ENCODE measurements at places on chromosomes 1 and 21.
A peak's percentile ranks its signal among the peaks of the same experiment; 100 is the strongest.

- no peaks in the 10 kb centered on the region for H3K4me1 ChIP-seq
- H3K27ac ChIP-seq: no peak overlapping the region
- DNase-seq: no peak
- H3K4me3 ChIP-seq: no peak overlapping the region
- H3K36me3 ChIP-seq: no peaks in the 10 kb centered on the region
Observed at GRCh38 chr21:42503711-42504110, 7.7 kb upstream of the RSPH1 start.

DNA sequence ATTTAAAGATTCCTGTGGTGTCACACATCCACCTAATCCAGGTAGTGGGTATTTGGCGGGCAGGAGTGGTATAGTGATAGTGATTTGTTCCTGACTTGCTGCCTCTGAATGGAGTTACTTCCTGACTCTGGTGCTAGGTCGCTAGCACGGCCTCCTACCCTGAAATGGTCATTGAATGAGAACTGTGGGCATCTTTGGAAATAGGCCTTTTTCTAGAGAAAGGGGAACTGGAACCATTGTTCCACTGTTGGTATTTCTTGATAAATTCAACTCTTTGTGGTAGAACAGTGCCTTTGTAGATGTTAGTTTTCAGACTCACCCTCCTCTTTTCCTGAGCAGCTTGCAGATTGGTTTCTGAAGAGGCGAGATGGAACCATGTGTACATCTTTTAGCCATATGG lies 1.5 kb downstream of the QSOX1 start:
- peak overlapping the region; percentile 94 for H3K4me3 ChIP-seq
- H3K27me3 ChIP-seq: no peaks in the 10 kb centered on the region
- peaks cover 26% of the 10 kb centered on the region for H3K4me1 ChIP-seq
- H3K27ac ChIP-seq: peak overlapping the region; percentile 99

- no peaks in the 10 kb centered on the region for H3K36me3 ChIP-seq
- H3K27me3 ChIP-seq: no peaks in the 10 kb centered on the region
- H3K4me1 ChIP-seq: peaks cover 2% of the 10 kb centered on the region
- no peak overlapping the region for H3K27ac ChIP-seq
- DNase-seq: no peak
Observed at GRCh38 chr1:219371471-219371870, 197.8 kb downstream of the LYPLAL1 start.

GRCh38 chr1:11541956-11542355 lies 63.0 kb downstream of the DISP3 start:
- no peaks in the 10 kb centered on the region for H3K27me3 ChIP-seq
- DNase-seq: no peak
- no peak overlapping the region for H3K4me3 ChIP-seq

Data from IMR-90 (cell line).